Central memory CD8-positive, alpha-beta T cell (primary cell): ENCODE measurements at places on chromosomes 2 and 18.

GRCh38 chr2:111162718-111163331 is 42.1 kb downstream of the BCL2L11 start:
- no peak overlapping the region for H3K27ac ChIP-seq
- H3K4me3 ChIP-seq, result no peak overlapping the region
- DNase-seq, result no peak
- peaks cover 8% of the 10 kb centered on the region for H3K4me1 ChIP-seq
- no peaks in the 10 kb centered on the region for H3K27me3 ChIP-seq

GRCh38 chr18:2905854-2906703 is 59.3 kb downstream of the EMILIN2 start:
- H3K4me1 ChIP-seq, result peaks cover 17% of the 10 kb centered on the region
- no peak for DNase-seq
- peak overlapping the region; percentile 72 for H3K4me3 ChIP-seq
- H3K27me3 ChIP-seq, result no peaks in the 10 kb centered on the region
- H3K27ac ChIP-seq, result peak overlapping the region; percentile 49
- peaks cover 6% of the 10 kb centered on the region for H3K36me3 ChIP-seq

DNA sequence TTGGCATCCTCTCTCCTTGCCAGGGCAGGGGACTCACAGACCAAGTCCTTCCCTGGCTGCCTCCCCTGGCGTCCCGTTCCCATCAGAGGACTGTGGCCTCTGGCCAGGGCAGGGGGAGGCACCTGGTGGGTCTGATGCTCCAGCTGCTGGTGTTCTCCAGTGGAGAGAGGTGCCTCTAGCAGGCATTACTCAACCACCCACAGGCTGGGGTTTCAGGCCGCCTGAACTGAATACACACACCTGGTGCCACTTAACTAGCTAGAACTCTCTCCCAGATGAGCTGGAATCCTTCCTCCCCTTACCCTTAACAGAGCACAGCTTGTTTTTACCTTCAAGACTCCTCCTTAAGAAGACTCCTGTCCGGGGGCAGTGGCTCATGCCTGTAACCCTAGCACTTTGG is 37.7 kb upstream of the CNGA3 start:
- no peak overlapping the region for H3K27ac ChIP-seq
- no peaks in the 10 kb centered on the region for H3K4me1 ChIP-seq
- peaks cover 96% of the 10 kb centered on the region for H3K27me3 ChIP-seq
- H3K4me3 ChIP-seq, result no peak overlapping the region

GRCh38 chr2:209368914-209369313 is 54.9 kb upstream of the MAP2 start:
- no peaks in the 10 kb centered on the region for H3K4me1 ChIP-seq
- H3K36me3 ChIP-seq, result no peaks in the 10 kb centered on the region
- no peaks in the 10 kb centered on the region for H3K27me3 ChIP-seq
- no peak overlapping the region for H3K27ac ChIP-seq

- H3K27me3 ChIP-seq, result no peaks in the 10 kb centered on the region
- H3K4me3 ChIP-seq, result no peak overlapping the region
- H3K36me3 ChIP-seq, result peaks cover 5% of the 10 kb centered on the region
- H3K4me1 ChIP-seq, result no peaks in the 10 kb centered on the region
- no peak for DNase-seq
Measured at GRCh38 chr2:166805753-166806152, 82.5 kb upstream of the XIRP2 start.

- no peaks in the 10 kb centered on the region for H3K36me3 ChIP-seq
- no peak overlapping the region for H3K27ac ChIP-seq
- H3K4me3 ChIP-seq, result no peak overlapping the region
- DNase-seq, result no peak
- H3K4me1 ChIP-seq, result peaks cover 9% of the 10 kb centered on the region
- H3K27me3 ChIP-seq, result peaks cover 10% of the 10 kb centered on the region
Measured at GRCh38 chr18:46345181-46345465, 240.9 kb downstream of the HAUS1 start.

- peaks cover 53% of the 10 kb centered on the region for H3K27me3 ChIP-seq
- no peaks in the 10 kb centered on the region for H3K36me3 ChIP-seq
- no peak overlapping the region for H3K4me3 ChIP-seq
Measured at GRCh38 chr2:160931531-160931930, 228.7 kb upstream of the TANK start.

- H3K36me3 ChIP-seq, result no peaks in the 10 kb centered on the region
- H3K27ac ChIP-seq, result no peak overlapping the region
- no peaks in the 10 kb centered on the region for H3K4me1 ChIP-seq
- no peak overlapping the region for H3K4me3 ChIP-seq
Measured at GRCh38 chr18:14975431-14975830, 227.5 kb downstream of the ANKRD30B start.

- peaks cover 5% of the 10 kb centered on the region for H3K4me1 ChIP-seq
- no peak overlapping the region for H3K27ac ChIP-seq
- DNase-seq, result no peak
- no peaks in the 10 kb centered on the region for H3K36me3 ChIP-seq
Measured at GRCh38 chr2:88671786-88672427, 19.6 kb upstream of the RPIA start.

- H3K4me1 ChIP-seq, result no peaks in the 10 kb centered on the region
- H3K27me3 ChIP-seq, result peaks cover 13% of the 10 kb centered on the region
- no peak overlapping the region for H3K4me3 ChIP-seq
- no peaks in the 10 kb centered on the region for H3K36me3 ChIP-seq
- no peak for DNase-seq
Measured at GRCh38 chr2:217980036-217980435, 22.8 kb downstream of the TNS1 start.

GRCh38 chr2:26670171-26670570 is 22.4 kb upstream of the KCNK3 start:
- no peak overlapping the region for H3K27ac ChIP-seq
- no peak overlapping the region for H3K4me3 ChIP-seq
- peaks cover 1% of the 10 kb centered on the region for H3K36me3 ChIP-seq
- H3K4me1 ChIP-seq, result no peaks in the 10 kb centered on the region
- H3K27me3 ChIP-seq, result peaks cover 73% of the 10 kb centered on the region

- H3K27ac ChIP-seq, result no peak overlapping the region
- no peaks in the 10 kb centered on the region for H3K36me3 ChIP-seq
- no peak overlapping the region for H3K4me3 ChIP-seq
- no peaks in the 10 kb centered on the region for H3K4me1 ChIP-seq
- DNase-seq, result no peak
Measured at GRCh38 chr2:237182422-237183123, 96.9 kb downstream of the COPS8 start.
